Stimulated activated CD4-positive, alpha-beta T cell treated with anti-CD3 and anti-CD28 coated beads, Interleukin-1b, Interleukin-23, amount 100 ng/mL, for 24 hours (primary cell): ENCODE measurements at places on chromosomes 5 and 9.

GRCh38 chr5:176697267-176697933 lies 50.1 kb downstream of the TSPAN17 start:
- no peak for DNase-seq

DNA sequence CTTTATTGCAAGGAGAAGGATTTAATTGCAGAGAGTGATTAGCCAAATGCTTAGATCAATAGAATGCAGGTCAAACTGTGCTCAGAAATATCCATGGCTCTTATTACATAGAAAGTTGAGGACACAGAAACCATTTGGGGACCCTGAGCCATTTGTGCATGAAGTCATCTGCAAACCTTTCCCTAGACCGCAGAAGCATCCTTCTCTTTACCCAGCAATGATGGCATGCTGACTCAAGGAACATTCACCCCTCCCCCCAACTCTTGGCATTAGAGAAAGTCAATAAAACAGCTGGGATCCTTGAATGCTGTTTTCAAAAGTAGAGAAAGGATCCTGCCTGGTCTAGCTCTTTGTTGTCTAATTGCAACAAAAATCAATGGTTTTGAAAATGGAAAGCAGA lies 73.5 kb downstream of the PPP2R2B start:
- DNase-seq, result no peak

- DNase-seq, result no peak
Measured at GRCh38 chr5:143006501-143006900, 236.3 kb downstream of the ARHGAP26 start.

- no peak for DNase-seq
Measured at GRCh38 chr9:124769549-124770358, 1.4 kb downstream of the NR6A1 start.

DNA sequence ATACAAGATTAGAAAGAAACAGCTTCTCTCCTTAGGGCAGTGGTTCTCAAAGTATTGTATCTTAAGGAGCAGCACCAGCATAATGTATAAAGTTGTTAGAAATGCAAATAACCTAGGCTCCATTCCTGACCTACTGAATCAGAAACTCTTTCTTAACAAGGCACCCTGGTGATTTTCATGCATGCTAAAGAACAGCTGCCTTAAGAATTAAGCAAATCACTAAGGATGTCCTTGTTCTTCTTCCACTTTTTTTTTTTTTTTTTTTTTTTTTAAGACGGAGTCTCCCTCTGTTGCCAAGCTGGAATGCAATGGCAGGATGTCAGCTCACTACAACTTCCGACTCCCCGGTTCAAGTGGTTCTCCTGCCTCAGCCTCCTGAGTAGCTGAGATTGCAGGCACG lies 1095.2 kb upstream of the EDIL3 start:
- no peak for DNase-seq

- no peak for DNase-seq
Measured at GRCh38 chr5:64074533-64074932, 91.1 kb upstream of the RNF180 start.

GRCh38 chr9:133683586-133684120 lies 47.5 kb downstream of the DBH start:
- DNase-seq, result no peak

DNA sequence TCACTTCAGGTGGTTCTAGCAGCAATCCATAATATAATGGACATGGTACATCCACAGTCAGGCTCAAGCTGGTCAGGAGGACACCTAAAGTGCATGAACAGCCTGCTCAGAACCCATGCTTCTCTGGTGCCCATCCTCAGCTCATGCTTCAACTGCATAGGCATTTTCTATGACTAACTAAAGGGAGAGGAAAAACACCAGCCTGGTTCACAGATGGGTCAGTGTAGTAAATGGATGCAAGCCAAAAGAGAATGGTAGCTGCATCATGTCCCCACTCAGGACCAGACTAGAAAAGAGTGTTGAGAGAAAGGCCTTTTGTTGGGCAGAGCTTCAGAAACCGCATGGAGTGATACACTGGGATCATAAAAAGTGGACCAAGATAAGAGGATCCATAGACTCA lies 556.6 kb downstream of the TLE1 start:
- no peak for DNase-seq

DNA sequence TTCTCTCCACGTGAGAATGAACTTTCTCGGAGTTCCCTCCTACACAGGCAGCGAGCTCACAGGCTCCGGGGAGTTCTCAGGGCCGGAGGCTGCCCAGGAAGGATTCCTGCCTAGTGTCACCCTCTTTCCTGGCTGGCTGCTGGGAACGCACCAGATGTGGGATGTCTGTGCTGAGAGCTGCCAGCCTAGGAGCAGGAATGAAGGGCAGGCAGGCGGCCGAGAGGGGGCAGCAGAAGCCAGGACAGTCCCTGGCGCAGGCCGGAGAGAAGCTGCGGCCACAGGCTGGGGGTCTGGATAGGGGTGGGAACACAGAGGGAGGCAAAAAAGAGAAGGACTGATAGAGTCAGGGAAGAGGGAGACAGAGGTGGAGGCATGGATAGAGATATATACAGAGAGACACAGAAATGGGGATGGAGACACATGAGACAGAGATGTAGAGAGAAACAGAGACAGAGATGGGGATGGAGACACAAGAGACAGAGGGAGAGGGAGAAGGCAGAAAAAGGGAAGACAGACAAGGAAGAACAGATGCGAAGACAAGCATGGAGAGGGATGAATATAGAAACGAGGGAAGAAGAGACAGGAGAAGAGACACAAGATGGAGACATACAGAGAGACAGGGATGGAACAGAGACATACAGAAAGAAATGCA lies 25.3 kb upstream of the ENHO start:
- DNase-seq, result no peak

DNA sequence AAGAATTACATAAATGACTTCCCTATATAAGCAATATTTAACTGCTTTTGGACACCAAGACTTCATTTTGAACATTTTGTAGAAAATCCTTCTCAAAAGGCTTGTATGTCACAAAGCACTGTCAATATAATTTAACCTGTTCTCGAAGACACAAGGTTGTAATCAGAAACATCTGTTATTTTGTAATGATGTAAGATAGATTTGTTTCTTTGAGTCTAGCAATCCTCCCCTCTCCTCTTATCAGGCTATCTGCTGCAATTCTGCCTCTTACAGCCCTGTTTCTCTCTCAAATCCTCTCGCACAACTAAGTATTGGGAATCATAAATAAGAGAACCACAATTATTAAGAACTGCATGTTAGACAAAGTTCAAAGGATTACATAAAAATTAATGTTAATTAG lies 18.6 kb upstream of the TARS1 start:
- DNase-seq, result no peak

- no peak for DNase-seq
Measured at GRCh38 chr5:166980666-166981065, 1310.8 kb upstream of the WWC1 start.

DNA sequence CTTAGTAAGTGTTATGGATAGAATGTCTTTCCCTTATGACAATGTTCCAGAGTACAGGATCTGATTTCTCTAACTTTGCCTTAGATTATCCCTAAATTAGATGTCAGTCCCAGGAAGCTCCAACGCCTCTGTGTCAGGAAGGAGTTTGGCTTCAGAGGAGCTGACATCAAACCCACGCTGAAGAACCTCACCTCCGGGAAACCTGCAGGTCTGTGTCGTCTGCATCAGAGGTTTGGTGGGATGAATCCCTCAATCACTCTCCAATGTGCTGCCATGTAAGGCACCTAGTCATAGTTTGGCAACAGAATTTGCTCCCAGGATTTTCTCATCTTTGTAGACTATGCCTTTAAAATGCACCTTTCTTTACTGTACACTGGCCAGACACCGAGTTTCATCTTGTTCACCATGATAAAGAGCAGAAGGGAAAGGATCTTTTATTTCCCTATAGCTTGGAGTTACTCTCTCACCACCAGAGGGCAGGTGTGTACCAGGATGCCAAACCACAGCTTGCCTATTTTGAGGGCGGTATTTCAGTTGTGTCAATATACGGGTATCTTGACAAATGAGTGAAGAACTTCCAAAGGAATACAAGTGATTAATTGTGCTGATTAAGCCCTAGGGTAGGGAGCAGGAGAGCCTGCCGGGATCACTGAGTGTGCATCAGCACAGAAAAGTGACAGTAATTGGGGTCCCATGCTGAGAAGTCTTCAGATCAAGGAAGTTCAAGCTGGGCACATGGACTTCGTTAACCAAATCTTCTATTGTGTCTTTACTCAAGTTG lies 23.4 kb downstream of the MINAR2 start:
- DNase-seq, result peak; percentile 28

DNA sequence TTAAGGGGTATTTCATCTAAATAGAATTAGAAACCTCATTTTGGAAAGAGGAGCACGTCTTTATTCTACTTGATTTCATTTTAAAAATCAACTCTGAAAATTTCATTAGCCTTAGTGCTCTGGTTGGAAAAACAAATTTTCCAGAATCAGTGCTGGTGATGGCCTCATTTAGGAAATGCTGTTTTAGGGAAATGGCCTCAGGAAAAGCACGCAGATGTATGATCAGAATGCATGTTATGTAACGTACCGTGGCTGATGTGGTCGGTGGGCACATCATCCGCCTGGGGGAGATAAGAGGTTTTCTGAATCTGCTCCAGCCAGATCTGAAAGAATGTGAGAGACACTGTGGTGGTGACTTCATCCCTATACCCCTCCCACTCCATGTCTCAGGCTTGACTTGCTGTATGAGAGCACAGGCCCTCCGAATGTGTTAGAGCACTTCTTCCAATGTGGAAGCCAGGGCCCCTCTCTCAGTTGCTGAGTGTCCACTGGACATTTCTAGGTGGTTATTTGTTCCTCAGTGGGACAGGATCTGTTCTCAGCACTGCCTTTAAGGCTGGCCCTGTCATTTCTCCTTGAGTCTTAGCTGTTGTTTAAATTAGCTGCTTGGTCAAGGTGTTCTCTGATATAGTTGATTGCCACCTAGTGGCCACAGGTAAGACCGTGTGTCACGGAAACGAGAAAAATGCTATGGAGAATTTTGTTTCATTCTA lies 96.5 kb downstream of the ARHGAP26 start:
- peak; percentile 14 for DNase-seq

DNA sequence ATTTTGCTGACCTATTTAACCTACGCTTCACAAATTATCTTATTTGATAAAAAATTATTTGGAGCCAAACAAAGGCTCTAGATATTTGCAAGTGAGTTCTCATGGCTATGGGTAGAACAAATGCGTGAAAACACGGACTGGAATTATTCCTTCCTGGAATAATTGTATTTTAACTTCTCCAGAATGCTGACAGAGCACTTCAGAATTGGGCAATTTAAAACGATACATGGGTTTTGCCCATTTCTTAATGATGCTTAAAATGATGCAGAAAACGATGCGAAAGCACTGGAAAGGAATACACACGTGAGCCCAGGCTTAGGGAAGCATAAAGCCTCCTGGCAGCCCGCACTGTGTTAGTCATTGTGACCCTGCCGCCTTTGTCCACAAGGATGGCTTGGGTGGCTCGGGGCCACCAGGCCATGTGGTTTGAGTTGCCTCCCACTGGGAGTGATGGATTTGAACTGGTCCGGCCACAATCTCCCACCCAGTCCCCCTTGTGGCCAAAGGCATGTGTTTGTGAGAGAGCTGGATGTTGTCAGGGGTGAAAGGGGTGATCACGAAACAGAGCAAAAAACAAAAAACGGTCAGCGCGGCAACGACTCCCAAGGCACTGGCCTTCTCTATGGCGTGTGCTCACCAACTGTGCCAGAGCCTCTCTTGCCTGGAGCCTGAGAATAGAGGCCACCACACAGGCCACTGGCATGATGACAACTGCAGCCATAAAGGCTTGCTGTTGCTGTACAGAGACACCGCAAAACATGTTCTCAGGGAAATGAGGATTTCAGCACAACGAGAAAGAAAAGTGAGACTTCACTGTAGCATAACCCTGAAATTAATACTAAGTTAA lies 234.2 kb upstream of the ADAMTS16 start:
- DNase-seq, result no peak

- DNase-seq, result no peak
Measured at GRCh38 chr9:121115466-121115865, 40.7 kb downstream of the CNTRL start.

DNA sequence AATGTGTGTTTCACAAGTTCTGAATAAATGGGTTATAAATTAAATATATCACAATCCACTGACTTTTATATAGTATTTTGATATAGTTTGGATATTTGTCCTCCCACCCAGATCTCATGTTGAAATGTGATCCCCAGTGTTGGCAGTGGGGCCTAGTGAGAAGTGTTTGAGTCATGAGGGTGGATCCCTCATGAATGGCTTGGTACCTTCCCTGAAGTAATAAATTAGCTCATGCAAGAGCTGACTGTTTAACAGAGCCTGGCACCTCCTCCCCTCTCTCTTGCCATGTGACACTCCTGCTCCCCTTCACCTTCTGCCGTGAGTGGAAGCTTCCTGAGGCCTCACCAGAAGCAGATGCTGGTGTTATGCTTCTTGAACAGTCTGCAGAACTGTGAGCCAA lies 127.9 kb upstream of the PALM2AKAP2 start:
- DNase-seq, result no peak

DNA sequence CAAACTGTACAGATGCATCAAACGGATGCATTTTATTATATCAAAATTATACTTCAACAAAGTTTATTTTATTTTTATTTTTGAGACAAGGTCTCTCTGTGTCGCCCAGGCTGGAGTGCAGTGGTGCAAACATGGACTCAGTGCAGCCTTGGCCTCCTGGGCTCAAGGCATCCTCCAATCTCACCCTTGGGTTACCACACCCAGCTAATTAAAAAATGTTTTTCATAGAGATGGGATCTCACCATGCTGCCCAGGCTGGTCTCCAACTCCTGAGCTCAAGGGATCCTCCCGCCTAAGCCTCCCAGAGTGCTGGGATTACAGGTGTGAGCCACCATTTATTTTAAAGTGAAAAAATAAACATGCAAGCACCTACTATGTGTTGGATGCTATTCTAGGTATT lies 40.1 kb upstream of the STXBP1 start:
- no peak for DNase-seq

- no peak for DNase-seq
Measured at GRCh38 chr5:56979968-56980367, 28.0 kb upstream of the MIER3 start.

GRCh38 chr9:113579283-113580040 lies 115.9 kb downstream of the RGS3 start:
- DNase-seq, result no peak

DNA sequence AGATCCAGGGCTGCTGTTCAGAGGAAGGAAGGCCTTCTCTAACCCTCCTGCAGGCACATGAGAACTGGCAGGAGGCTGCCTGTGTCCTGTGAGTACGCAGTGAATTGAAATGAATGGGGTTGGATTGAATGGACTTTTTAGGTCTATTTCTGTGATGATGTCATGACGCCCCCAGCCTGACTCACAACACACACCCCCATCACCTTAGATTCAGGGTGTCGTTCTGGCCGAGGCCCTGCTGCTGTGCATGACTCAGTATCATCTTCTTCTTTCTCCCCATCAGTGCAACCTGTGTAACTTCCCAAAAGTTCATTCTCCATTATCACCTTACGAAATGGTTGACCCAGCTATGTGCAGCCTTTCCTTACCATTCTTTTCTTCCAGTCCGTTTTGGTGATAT lies 5.4 kb downstream of the PCAT7 start:
- no peak for DNase-seq

- peak; percentile 70 for DNase-seq
Measured at GRCh38 chr9:136122425-136123383, 4.0 kb upstream of the TMEM250 start.

DNA sequence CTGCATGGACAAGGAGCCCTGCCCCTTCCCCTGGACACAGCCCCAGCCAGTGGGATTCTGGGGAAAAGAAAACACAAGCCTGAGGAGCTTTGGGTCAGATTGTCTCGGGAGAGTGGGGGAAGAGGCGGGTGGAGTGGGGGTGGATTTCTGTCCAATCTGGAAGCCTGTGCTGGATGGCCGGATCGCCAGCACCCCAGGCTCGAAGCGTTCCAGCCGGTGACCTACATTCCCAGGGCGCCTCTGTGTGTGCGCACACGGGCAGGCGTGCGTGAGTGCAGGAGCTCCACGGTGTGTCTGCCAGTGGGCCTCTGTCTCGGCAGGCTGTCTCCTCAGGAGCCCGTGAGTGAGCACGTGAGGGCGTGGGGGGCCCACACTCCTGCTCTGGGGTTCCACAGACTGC lies 74.3 kb upstream of the DAB2IP start:
- DNase-seq, result no peak
